Renal cortical epithelial cell (primary cell): ENCODE measurements at places on chromosomes 11 and 22. TPM values are rescaled to one million over a fixed set of nuclear protein-coding genes. Genes with fewer than 3 reads are reported as not detected.

GRCh38 chr22:32964411-32965057 is 93.6 kb downstream of the SYN3 start:
- DNase-seq = peak; percentile 56

- no peak for DNase-seq
These were observed 2.2 kb downstream of the SMCO4 start for GRCh38 chr11:93540896-93541553.

- no peak for DNase-seq
These were observed 68.1 kb downstream of the GRIK4 start for GRCh38 chr11:120579611-120580031.

- DNase-seq = no peak
These were observed 636 bp upstream of the PHOX2A start for GRCh38 chr11:72244361-72245262.

- peak; percentile 12 for DNase-seq
These were observed 3.9 kb upstream of the VSIG10L2 start for GRCh38 chr11:125941619-125942611.

DNA sequence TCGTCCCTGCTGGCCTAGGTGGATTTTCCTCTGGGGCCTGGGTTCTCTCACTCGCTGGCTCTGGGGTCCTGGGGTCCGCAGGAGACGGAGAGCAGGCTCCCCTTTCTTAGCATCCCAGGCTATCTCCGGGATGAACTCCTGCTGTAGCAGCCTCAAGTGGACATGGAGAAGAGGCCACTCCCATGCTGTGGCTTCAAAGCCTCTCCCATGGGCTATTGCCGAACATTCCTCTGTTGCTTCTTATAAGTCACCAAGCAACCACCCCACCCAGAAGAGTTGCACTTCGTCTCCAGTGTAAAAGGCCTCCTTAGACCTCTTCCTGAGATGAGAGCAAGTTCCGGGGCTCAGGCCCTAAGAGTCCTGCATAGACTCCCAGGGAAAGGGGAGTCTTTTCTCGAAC is 124.0 kb upstream of the RCN1 start:
- DNase-seq = no peak

DNA sequence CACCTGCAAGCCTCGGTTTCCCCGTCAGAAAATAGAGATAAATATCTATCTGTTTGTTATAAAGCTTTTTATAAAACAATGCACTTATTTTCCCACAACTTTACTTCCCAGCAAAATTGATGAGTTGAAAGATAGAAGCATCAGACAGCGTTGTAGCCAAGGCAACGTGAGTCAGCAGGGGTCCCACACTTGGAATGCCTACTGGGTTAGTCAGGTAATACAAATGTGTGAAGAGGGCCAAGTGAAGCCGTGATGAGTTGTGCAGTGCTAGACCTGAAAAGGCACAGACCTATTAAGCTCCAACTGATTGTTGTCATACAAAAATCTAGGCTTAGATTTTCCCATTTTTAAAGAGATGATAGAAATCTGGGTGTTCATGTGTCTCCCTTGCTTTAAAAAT is 118.7 kb downstream of the PGR start:
- DNase-seq = no peak

DNA sequence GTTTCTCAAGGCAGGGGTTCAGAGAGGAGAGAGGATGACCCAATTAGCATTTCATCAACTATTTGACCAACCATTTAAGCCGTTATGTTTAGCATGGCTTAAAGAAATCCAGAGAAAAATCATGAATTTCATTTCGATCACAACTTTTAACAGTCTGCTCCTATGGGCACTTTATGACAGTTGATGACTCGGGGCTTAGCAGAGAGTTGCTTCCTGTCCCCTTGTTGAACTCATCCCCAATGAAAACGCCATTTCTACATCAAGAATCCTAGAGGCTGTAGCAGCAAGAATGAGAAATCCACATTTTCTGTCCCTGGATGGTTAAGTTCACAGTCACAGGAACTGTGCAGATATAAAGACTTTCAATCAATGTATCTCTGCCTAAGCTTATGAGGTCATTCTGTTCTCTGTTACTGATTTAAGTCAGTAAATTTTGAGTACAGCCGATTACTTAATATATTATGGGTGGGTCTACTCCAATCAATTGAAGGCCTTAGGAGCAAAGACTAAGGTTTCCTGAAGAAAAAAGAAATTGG is 81.1 kb downstream of the BDNF start:
- no peak for DNase-seq

- no peak for DNase-seq
These were observed 3.5 kb upstream of the LIF start for GRCh38 chr22:30250039-30250565.

- no peak for DNase-seq
These were observed 55.5 kb downstream of the FAM83F start for GRCh38 chr22:40050258-40050657.

DNA sequence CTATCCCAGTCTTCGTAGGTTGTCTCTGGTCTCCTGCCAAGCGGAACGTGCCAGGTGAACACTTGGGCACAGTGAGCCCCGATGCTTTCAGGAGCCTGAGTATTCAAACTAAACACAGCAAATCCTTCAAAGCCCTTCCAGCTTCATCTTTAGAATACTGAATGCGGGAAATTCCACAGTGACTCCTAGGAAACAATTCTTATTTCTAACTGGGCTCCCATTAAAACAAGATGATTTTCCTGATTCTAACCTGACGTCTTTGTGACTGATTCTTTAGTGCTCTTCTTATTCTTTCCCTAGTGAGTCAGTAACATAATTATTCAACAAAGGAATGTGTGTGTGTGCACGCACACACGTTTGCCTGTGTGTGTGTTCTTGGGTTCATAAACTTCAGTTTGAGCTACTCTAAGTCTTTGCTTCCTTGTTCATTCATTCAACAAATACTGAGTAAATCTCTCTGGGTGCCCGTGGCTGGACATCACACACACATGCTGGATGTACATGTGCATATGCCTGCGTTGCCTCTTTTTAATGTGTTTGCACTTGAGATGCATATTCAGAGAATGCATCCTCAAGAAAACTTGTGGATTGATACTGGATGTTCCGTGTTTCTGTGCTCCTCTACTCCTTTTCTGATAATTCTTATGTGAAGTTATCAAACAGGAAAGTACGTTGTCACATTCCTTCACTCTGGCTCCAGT is 134.5 kb downstream of the WNT7B start:
- peak; percentile 70 for DNase-seq

DNA sequence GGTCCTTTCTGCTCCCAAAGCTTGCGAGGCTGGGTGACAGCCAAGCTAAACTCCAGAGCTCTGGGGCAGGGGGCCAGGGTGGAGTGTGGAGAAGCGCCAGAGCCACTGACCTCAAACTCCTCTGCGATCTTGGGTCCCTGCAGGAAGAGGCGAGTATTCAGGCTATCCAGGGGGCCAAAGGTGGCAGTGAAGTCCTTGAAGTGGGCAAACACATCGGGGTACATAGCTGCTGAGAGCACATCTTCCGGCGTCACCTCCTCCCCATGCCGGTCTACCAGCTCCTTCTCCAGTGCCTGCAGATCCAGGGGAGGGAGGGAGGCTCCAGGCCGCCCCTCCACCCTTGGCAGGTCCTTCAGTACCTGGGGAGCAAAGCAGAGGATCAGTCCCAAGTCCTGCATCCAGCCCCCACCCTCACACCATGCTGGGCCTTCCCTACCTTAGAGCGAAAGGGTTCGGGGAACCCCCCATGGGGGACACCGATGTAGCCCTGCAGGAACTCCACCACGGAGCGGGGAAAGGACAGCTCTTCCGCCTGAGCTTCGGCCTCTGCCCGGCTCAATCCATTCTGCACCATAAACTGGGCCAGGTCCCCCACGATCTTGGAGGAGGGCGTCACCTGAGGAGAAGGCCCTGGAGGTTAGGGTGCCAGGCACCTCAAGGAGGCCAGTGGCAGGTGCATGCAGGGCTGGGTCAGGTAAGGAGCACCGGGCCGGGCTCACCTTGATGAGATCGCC is 6.4 kb downstream of the RCE1 start:
- no peak for DNase-seq

DNA sequence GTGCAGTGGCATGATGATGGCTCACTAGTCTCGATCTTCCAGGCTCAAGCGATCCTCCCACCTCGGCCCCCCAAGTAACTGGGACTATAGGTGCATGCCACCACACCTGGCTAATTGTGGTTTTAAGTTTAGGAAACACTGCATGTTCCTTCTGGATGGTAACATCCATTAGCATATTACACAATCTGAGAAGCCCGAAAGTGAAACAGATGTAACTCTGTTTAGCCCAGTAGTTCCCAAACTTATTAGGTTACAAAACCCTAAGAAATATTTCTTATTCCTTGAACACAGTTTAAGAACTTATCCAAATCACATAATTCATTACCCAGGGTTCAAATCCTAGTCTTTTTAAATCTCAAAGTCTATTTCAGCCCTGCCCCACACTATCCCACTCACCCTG is 28.3 kb downstream of the POLDIP3 start:
- no peak for DNase-seq

DNA sequence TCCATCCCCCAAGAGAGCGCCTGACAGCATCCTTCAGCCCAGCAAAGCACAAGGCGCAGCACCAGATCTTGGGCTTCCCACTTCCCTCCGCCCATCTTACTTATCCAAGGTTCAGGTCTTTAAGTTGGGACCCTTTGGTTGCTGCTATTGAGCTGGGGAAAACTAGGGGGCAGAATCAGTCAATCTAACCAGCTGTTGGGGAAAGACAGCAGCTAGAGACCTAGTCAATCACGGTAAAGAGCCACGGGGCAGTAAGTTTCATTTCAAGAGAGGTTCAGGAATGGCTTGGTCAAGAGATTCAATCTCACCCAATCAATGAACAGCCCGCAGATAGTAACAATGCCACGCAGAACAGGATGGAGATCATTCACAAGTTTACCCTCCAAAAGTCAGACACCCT is 1.7 kb downstream of the ABTB2 start:
- DNase-seq = no peak

DNA sequence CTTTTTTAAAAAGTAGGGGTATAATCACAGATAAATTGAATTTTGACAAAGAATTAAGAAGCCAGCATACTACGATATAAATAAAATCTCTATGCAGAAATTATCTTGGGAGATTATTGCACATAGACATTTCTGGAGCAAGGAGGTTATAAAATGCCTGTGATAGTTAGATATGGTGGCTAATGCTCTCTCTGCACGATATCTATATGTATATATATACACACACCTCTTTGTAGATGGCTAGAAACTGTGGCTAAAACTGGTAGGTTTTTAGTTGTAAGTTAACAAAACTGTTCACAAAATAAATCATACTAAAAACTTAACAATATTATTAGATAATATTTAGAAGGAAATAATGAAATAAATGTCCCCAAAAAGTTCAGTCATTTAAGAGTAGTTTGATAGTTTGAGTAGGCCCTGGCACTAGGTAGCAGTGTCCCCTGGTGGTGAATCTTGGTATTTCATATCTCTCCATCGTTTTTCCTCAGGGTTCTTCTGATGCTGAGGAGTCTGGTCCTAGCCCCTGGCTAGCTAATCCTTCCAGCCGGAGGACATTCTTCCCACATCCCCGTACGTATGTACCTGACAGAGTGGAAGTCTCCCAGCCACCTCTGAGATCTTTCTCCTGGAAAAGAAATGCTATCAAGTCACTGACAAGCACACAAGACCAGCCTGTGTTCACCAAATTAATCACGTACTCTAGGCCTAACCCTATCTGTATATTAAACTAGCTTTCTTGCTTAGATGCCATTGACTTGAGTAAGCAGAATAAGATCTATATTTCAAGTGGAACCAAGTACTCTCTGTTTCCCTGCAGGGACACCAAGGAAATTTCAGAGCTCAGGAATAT is 32.2 kb downstream of the ART5 start:
- DNase-seq = peak; percentile 29

GRCh38 chr11:64867748-64868462 is 10.5 kb downstream of the EHD1 start:
- peak; percentile 25 for DNase-seq

DNA sequence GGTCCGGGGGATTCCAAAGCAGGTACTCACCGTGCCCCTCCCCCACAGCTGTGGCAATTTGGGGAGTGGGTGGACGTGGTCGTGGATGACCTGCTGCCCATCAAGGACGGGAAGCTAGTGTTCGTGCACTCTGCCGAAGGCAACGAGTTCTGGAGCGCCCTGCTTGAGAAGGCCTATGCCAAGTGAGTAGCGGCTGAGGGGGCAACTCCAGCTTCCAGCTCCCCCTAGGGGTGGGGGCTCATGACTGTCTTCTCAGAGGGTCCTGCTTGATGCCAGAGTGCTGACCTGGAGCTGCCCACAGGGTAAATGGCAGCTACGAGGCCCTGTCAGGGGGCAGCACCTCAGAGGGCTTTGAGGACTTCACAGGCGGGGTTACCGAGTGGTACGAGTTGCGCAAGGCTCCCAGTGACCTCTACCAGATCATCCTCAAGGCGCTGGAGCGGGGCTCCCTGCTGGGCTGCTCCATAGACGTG is 4.2 kb downstream of the CAPN1 start:
- no peak for DNase-seq

DNA sequence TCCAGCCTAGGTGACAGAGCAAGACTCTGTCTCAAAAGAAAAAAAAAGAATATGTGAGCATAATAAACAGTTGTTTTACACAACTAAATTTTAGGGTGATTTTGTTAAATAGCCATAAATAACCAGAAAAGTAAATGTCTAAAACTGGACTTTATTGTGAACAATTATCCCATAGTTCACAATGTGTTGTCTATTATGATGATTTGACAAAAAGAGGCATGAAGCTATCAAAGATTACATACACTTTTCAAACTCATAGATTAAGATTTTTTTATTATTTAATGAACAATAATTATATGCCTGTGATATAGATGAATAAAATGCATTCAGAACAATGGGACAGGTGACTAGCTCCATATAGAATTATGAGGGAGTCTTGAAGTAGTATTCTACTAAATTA is 27.0 kb upstream of the MTMR2 start:
- DNase-seq = no peak

GRCh38 chr11:119406005-119406404 is 17.0 kb downstream of the THY1 start:
- DNase-seq = no peak

DNA sequence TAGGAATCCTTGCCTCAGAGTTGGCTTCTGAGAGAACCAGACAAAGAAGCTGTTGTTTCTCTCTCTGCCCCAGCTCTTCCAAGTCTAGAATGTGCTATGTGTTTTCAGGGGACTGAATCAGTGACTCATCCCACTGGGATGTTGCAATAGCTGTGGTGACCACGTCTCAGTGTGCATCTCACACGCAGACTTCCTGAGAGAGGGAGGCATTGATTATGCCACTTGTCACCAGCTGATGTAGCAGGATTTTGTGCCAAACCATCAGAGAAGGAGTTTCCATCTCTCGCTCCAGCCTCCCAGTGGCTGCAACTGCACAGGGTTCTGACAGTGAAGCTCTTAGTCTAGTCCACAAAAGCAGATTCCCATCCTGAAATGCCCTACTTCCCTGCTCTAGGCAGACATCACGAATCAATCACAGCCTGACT is 455.8 kb downstream of the MIAT start:
- peak; percentile 97 for DNase-seq

Gene LRRN4CL
- total RNA-seq = 0.17 and 0.25 TPM in 2 replicates

Gene TTLL1
- total RNA-seq = 10.8 and 18.2 TPM in 2 replicates

Gene OR5AN1
- not detected in 2 replicates for total RNA-seq

Gene BARX2
- 0.10 TPM in 1 of 2 replicates, not detected in the other for total RNA-seq

Gene PARVG
- not detected in 2 replicates for total RNA-seq

Gene OR8D1
- not detected in 2 replicates for total RNA-seq

Gene CPT1B
- 4.0 and 14.6 TPM in 2 replicates for total RNA-seq

Gene PATE2
- 0.20 TPM in 1 of 2 replicates, not detected in the other for total RNA-seq

Gene DNAJB7
- not detected in 2 replicates for total RNA-seq

Gene MS4A7
- not detected in 2 replicates for total RNA-seq
